NCI-H1417 treated with DMSO at 0.1 percent for 48 hours (cell line): ENCODE measurements at places on chromosomes 5 and 9.
A peak's percentile ranks its signal among the peaks of the same experiment; 100 is the strongest.

DNA sequence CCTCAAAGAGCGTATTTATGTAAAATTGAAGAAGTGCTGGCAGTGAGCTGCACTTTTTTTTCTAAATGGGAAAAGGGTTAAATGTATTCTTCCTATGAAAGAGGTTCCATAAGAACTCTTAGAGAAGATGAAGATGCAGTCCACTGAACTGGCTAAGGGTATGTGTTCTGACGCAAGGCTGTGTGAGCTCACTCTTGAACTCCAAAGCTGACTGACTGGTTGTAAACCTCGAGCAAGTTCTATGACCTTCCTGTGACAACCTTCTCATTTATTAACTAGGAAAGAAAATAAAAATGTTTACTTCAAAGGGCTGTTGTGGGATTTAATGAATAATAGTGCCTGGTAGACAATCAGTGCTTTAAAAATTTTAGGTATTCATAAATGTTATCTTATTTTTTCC is 46.7 kb downstream of the POC5 start:
- no peak for DNase-seq

- no peak for DNase-seq
These were observed 153.5 kb downstream of the CDH6 start for GRCh38 chr5:31346896-31347551.

- DNase-seq, result no peak
These were observed 281.3 kb downstream of the ARHGAP26 start for GRCh38 chr5:143051244-143052058.

DNA sequence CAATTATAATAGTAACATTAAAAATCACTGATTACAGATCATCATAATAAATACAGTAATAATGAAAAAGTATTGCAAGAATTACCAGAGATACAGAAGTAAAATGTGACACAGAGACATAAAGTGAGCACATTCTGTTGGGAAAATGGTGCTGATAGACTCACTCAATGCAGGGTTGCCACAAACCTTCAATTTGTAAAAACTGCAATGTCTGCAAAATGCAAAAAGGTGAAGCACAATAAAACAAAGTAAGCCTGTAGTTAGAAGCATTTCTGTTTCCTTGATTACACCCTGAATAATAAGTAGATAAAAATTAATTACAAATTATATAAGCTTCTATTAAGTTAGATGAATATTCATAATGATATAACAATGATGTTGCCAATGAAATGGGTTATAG is 736.2 kb upstream of the CHD1 start:
- no peak for DNase-seq

DNA sequence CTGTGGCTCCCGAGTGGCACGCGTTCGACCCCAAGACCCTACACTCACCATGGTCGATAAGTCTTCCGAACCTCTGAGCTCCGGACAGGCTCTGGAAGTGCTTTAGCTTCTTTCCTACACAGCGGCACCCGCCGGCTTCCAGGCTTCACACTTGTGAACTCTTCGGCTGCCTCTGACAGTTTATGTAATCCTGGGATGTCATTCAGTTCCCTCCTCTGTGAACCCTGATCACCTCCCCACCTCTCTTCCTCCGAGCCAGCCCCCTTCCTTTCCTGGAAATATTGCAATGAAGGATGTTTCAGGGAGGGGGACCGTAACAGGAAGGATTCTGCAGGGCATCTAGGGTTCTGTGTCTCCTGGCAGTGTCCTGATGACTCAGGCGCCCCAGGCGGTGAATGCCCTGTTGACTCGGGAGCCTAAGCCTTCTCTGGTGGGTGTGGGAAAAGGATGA is at the start of gene CD14:
Gene CD14, minus strand, starts transcription at position 155 of the 451 bp plus-strand sequence. Its CDS starts 104 bp downstream, at position 51.
- DNase-seq, result no peak

- DNase-seq, result no peak
These were observed 35.6 kb downstream of the CD180 start for GRCh38 chr5:67160985-67161384.

- DNase-seq, result no peak
These were observed 1.2 kb upstream of the VPS13A start for GRCh38 chr9:77176106-77176505.

GRCh38 chr5:159316519-159317383 is 13.5 kb downstream of the IL12B start:
- DNase-seq, result no peak

- DNase-seq, result no peak
These were observed 306.9 kb downstream of the GLIS3 start for GRCh38 chr9:3992924-3993323.

- DNase-seq, result no peak
These were observed 299.2 kb downstream of the SPOCK1 start for GRCh38 chr5:137199966-137200365.

- no peak for DNase-seq
These were observed 11.1 kb downstream of the GPR21 start for GRCh38 chr9:123044586-123044985.

DNA sequence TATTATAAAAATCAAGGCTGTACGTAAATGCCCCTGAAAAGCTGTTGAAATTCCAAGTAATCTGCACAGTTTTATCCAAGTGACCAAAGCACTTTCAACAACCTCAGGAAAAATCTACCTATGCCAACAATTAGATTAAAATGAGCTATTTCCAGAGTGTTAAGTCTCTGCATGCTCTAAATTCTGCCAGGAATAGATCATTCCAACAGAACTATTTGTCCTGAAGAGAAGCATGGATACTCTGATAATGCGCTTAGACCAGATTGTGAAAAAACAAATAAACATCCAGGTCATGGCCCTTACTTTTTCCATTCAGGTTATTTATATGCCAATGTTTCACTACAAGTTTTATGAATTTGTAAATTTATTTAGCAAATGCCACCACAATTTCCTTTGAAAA is 59.1 kb downstream of the PLK2 start:
- no peak for DNase-seq

GRCh38 chr9:33815781-33816180 is 1.2 kb upstream of the UBE2R2 start:
- no peak for DNase-seq

DNA sequence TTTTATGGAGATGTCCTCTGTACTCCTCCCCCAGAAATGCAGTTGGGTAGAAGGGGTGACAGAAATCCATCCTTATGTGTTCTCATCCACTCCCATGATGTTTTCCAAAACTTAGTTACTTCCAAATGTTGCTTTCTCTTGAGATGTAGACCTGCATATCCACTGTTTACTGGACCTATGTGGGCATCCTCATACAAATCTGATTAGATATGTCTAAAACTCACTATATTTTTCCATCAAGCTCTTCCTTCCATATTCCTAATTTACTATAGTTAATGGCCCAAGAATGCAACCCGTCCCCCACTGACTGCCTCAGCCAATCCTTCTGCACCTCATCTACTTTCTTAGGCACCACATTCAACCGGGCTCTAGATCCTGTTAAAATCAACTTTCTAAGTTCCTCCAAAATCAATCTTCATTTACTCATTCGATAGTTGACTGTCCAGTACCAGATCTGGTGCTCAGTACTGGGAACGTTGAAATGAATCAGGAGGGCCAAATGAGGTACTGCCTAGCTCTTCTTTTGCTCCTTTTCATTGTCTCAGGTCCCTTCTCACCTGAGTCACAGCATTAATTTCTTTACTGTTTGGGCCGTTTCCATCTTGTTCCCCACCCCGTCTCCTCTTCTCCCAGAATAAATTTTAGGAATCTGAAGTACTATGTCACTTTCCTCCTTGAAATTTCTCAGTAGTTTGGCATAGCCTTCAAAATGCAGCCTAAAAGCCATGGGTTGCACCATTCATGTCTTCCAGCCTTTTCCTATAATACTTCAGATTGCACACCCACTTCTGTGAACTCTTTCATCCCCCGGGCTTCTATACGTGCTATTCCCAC is 7.9 kb downstream of the PLK2 start:
- DNase-seq, result no peak

DNA sequence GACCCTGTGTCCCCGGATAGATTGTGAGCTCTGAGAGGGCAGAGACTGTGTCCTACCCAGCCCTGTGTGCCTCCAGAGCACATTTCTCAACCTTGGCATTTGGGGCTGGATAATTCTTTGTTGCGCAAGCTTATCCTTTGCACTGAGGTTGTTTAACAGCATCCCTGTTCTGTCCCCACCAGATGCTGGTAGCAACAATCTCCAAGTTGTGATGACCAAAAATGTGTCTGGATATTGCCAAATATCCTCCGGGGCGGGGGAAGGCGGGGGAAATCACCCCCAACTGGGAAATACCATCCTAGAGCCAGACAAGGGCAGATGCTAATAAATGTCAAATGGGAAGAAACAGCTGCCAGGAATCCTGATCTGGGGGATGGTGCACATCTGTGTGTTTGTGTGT is 24.0 kb upstream of the TNIP1 start:
- no peak for DNase-seq

GRCh38 chr5:153713943-153714342 is 223.5 kb downstream of the GRIA1 start:
- no peak for DNase-seq

DNA sequence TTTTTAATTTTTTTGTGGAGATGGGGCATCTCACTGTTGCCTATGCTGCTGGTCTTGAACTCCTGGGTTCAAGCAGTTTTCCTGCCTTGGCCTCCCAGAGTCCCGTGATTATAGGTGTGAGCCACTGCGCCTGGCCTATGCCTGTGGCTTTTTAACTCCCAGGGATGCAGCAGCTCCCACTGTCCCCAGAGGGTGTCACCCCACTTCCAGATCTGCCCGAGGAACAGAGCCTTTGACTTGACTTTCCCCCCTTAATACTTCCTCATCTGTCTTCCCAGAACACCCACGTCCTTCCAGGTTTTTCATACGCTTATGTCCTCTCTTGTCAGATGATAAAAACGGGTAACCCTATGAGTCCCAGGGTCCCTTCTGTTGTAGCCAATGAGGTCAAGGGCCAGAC is 7.6 kb upstream of the PRRC2B start:
- no peak for DNase-seq

DNA sequence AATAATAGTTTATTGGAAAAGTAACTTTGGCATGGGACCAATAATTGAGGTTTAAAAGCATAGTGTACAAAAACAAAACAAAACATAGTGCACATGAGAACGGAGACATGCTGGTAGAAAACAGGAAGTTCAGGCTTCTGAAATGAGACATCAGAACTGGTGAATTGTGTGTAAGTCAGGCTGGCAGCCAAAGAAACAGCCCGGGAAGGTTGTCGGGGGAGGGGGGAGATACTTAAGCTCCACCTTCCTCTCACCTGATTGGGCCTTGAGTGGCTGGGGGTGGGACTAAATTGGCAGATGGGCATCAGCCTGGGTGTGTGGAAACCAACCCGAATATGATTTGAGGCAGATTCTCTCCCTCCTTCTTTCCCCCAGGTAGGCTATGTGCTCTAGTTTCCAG is 256.3 kb downstream of the SMARCA2 start:
- no peak for DNase-seq

GRCh38 chr5:41527201-41527779 is 16.9 kb upstream of the PLCXD3 start:
- DNase-seq, result no peak

- no peak for DNase-seq
These were observed 49.6 kb downstream of the BARX1 start for GRCh38 chr9:93905473-93906133.

GRCh38 chr5:118604106-118604505 is 384.2 kb downstream of the DTWD2 start:
- DNase-seq, result no peak

DNA sequence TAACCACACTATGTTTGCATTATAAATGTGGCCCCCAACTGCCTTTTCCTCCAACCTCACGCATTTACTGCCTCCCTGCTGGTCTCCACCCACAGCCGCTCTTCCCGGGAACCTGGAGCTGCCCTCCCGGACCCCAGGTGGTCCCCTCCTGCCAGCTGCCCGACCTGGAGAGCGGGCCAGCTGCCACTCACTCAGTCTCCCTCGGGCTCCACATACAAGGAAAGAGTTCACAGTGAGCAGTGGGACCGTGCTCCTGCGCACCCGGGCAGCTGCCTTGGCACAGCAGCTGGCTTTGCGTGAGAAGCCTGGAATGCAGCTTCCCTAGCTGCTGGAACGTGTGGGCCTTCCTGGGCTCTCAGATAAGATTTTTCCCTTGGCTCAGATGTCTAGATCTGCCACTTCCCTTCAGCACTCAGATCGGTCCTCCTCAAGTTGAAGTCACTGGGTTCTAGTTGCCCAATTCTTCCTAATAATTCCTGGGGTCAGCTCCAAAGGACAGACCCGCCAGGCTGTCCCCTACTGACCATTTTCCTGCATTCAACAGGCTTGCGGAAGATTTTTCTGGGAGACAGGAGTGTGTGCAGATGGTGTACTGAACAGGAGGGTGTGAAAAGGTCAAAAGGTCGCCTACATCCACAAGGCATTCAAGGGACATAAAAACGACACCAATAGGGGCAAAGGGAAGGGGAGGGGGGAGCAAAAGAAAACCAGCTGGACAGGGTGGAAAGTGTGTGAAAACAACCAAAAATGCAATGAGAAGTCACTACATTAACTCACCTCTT is 69.1 kb downstream of the MYO10 start:
- peak; percentile 57 for DNase-seq

DNA sequence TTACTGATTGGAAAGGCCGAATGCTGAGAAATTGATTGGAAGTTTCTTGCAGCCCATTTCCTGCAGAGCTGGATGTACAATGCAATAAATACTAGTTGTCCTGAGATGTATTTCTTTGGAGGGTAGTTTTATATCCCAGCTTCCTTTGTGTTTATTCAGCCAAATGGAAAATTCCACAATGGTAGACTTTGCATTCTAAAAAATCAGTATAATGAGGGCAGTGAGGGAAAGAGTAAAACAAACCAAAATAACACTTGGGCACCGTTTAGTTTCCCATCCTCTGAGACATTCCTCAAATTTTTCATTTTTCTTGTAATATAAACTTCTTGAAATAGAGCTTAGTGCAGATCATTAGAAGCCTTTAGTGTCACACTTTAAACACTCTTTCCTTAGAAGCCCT is 379.4 kb downstream of the EBF1 start:
- DNase-seq, result no peak

GRCh38 chr5:166845044-166845443 is 1446.4 kb upstream of the WWC1 start:
- DNase-seq, result no peak

GRCh38 chr5:179187681-179188575 is 127.8 kb downstream of the ZNF354C start:
- DNase-seq, result no peak

DNA sequence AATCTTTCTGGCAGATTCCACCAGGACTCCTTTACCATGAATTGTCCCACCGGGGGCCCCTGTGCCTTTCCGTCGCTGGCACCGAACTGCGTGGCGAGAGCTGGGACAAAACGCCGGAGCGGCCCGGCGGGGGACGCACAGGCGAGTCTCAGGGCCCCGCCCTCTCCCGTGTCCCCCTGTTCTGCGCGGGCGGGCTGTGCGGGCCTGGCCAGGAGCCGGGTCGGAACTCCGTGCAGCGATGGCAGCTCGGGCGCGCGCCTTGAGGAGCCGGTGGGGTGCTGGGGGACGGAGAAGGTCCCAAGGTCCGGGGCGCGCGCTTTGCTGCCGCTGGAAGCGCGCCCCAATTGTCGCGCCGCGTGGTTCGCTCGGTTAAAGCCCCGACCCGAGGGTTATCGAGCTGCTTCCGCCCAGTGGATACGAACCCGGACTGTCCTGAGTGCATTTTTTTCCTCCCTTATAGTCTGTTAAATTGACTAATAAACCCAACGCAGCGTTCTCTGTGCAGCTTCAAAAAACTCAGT is 125.3 kb downstream of the TMEM174 start:
- no peak for DNase-seq
